Endothelial cell (in vitro differentiated cells): ENCODE measurements at places on chromosomes 5 and 9. TPM values are rescaled to one million over a fixed set of nuclear protein-coding genes. Genes with fewer than 3 reads are reported as not detected.

- no peaks in the 10 kb centered on the region for H3K4me1 ChIP-seq
- H3K27ac ChIP-seq: no peak overlapping the region
- H3K36me3 ChIP-seq: no peaks in the 10 kb centered on the region
- no peaks in the 10 kb centered on the region for H3K27me3 ChIP-seq
- H3K4me3 ChIP-seq: no peak overlapping the region
These were observed 49.1 kb downstream of the ADCY2 start for GRCh38 chr5:7445068-7445467.

- no peak for DNase-seq
- no peaks in the 10 kb centered on the region for H3K36me3 ChIP-seq
- no peak overlapping the region for H3K4me3 ChIP-seq
- H3K4me1 ChIP-seq: no peaks in the 10 kb centered on the region
- H3K27ac ChIP-seq: no peak overlapping the region
- H3K27me3 ChIP-seq: no peaks in the 10 kb centered on the region
These were observed 123.8 kb downstream of the ASTN2 start for GRCh38 chr9:117290856-117291622.

- no peaks in the 10 kb centered on the region for H3K36me3 ChIP-seq
- no peak overlapping the region for H3K27ac ChIP-seq
- H3K4me1 ChIP-seq: no peaks in the 10 kb centered on the region
- H3K4me3 ChIP-seq: no peak overlapping the region
These were observed 178.2 kb upstream of the ATP10B start for GRCh38 chr5:161030229-161030628.

Gene SLC1A3
- total RNA-seq: 4.0 TPM

Gene LEAP2
- 0.82 TPM for total RNA-seq
